ENCODE measurements at places on chromosomes 12 and 14. TPM values are rescaled to one million over a fixed set of nuclear protein-coding genes. Genes with fewer than 3 reads are reported as not detected.

DNA sequence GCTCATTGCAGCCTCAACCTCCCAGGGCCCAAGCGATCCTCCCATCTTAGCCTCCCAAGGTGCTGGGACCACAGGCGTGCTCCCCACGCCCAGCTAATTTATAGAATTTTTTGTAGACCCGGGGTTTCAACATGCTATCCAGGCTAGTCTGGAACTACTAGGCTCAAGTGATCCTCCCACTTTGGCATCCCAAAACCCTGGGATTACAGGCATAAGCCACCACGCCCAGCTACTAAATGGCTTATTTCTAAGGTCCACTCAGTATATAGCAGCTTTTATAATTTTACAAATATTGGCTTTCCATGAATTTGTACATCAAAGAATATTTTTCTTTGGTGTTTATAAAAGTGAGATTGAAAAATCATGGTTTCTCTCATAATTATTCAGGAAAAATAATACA, 167.8 kb downstream of the TTC7B start:
- no peak for DNase-seq

GRCh38 chr14:64762044-64763034, 58.1 kb downstream of the PLEKHG3 start:
- peak; percentile 65 for DNase-seq

Gene CD4
- total RNA-seq = 300 TPM

DNA sequence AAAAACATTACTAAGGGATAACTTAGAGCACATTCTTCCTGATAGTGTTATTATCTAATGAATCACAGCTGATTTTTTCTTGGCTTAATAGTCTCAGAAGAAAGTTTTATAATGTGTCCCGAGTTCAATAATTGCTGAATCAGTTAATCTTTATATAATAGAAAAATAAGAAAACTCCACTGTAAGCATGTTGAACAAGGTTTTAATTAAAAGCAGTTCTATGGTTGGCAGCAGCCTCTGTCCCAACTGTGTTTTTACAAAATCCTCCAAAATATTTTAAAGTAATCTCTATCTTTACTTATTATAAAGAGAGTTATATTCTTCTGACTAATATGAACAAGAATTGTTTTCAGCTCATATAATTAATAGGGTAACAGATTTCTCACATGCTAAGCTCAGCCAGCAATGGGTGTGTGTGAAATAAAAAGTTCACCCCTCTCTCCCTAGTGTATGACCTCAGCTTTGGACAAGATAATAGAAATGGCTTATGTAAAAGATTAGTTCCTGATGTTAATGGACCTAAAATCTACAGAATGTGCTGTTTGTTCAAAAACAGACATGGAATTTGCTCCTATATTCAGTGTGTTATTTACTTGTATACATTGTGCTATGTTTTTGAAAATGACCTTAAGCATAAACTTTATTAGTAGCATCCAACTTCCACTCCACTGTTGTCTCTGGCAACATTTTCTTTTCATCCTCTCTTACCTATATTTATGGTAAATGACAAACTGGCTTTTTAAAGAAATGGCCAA, 67.1 kb upstream of the DCN start:
- no peak for DNase-seq

- DNase-seq = peak; percentile 24
Measured at GRCh38 chr12:49201595-49202295, 12.9 kb upstream of the TUBA1A start.

DNA sequence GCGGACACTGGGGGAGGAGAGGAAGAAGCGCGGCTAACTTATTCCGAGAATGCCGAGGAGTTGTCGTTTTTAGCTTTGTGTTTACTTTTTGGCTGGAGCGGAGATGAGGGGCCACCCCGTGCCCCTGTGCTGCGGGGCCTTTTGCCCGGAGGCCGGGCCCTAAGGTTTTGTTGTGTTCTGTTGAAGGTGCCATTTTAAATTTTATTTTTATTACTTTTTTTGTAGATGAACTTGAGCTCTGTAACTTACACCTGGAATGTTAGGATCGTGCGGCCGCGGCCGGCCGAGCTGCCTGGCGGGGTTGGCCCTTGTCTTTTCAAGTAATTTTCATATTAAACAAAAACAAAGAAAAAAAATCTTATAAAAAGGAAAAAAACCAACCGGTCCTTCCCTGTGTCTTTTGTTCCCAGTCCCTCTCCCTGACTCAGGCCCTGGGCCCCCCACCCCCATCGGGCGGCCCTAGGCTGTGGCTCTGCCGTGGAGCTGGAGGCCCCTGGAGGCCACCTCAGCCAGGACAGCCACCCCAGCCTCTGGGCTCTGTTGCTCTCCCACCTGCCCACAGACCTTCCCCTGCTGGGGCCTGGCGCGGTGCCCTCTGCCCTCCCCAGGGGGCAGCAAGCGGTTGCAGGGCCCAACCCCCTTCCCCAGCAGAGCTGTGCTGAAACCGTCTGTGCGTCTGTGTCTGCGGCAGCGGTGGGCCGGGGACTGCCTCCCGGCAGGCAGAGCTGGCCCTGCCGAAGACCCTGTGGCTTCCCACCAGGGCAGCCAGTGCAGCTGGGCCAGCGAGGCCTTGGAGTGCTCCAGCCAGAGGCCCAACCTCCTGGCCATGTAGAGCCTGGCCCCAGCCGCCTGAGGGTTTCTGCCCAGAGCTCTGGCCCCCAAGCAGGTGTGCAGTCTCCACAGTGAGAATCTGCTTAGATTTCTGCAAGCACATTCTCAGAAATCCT, 4.0 kb upstream of the CRIP2 start:
- no peak for DNase-seq

GRCh38 chr12:49588281-49588680, 17.2 kb downstream of the FAM186B start:
- no peak for DNase-seq

DNA sequence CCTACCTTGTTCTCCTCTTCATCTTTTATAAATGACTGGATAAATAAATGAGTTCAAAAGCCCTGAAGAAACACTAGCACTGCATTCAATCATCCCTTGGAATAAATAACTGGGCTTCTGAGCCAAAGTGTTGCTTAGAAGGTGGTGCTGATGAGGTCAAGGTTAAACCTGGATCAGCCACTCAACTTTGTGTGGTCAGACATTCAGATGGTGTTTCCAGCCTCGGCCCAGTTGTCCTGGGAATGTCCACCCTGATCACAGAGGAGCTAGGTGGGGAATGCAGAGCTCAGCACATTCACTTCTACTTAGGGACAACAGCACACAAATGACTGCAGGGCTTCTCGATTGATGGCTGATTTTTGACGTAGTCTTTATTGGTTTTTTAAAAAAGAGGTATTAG, 88.7 kb downstream of the SLC8A3 start:
- no peak for DNase-seq
